ENCODE measurements at places on chromosomes 2 and 18.

DNA sequence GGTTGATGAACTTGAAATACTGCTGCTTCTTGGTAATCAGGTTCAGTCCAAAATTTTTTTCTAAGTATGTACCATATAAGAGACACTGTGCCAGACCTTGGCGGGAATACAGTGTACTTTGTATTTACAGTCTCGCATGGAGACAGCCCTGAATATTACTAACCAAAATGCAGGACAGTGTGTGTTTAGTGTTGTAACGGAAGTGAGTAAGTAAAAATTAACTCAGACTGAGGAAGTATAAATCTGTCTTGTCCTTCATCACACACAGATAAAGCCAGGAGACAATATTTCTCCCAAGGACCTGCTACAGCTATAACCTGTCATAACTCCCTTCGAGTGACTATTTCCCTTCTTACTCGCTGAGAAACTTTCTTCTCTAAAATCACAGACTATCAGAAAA is 76.9 kb downstream of the ACTR3 start:
- no peak for DNase-seq

- no peak for DNase-seq
These were observed 86.3 kb upstream of the TGFA start for GRCh38 chr2:70639841-70640436.

GRCh38 chr2:98637401-98638147 is 29.2 kb downstream of the UNC50 start:
- DNase-seq = no peak

DNA sequence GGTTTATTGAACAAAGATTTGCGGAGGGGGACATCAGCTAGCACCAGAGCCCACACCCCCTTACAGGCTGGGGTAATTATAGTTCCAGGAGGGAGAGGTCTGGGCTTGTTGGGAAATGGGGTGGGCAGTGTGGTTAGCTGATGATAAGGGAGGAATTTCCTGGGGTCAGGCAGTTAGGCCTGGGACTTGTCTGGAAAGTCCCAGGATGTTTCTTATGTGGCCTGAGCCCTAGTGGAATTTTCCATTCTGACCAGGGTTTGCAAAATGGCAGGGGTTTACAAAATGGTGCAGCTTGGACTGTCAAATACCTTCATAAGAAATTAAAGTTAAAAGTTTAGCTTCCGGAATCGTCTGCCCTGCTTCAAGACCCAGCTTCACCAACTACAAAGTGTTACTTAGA is 199.1 kb downstream of the FBXO15 start:
- no peak for DNase-seq

- no peak for DNase-seq
These were observed 74.2 kb downstream of the CDK15 start for GRCh38 chr2:201880579-201880978.

DNA sequence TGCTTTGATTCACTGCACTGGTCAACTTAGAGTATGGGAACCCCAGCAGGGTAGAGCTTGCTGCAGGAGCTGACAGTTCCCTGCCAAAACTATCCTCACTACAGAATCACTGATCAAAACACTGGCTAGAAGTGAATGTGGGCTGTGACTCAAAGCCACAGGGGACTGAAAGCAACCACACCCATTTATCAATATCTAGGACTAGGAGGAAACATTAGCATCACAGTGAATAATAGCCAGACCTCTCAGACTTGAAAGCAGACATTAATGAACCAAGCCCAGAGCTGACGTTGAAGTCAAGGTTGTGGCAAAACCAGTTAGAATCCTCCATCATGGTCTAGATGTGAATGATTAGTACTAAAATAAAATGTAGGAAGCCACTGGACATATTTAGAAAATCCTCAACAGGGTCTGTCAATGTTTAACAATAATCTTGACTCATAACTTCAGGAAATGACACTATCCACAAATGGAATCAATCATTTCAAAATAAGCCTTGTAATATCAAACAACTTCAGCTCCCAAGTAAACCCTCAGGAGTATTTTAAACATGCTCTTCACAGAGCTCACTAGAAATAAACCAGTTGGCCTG is 131.4 kb downstream of the CDH20 start:
- no peak for DNase-seq

GRCh38 chr18:44273298-44273697 is 407.4 kb upstream of the SETBP1 start:
- DNase-seq = no peak

Measured in muscle of arm (tissue), 14 donors.